A549 (cell line): ENCODE measurements at places on chromosomes 5 and 9. TPM values are rescaled to one million over a fixed set of nuclear protein-coding genes. Genes with fewer than 3 reads are reported as not detected.

DNA sequence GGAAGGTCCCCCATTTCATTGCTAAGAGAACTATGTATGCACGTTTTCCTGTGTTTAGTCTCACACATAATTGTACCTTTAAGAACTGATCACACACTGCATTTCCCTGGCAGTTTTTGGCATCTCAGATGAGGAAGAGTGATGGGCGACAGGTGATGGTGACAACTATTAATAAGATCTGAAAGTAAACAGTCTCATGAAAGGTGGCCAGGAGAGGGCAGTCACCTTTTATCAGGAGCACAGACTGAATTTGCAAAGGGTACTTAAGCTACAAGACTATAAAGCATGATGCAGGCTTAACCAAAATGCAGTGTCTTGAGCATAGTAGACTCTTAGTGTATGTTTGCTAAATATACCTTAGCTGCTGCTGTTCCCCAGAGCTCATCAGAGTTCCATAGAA is 91.5 kb downstream of the GHR start:
- DNase-seq = peak; percentile 9

DNA sequence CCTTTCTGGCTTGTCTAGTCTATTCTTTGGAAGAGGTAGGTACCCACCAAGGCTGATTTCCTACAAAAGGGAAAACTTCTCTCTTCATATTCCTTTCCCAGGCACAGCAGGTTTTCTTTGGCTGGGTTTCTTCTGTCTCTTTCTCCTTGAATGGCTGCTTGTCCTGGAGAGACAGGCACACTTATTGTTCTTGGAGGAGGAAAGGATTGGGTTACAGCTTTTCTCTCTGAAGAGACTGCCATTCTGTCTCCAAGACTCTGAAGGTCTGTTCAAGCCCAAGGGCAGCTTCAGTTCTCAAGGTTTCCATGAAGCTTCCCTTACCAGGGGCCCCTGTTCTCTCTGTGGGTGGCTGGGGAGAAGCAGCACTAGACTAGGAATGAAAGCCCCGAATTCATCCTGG is 33.9 kb downstream of the ACTBL2 start:
- no peak for DNase-seq

CFAP90 gene
- 0.17 to 0.28 TPM (median 0.28 TPM) in 3 replicates for polyA plus RNA-seq

PLAC8L1 gene
- polyA plus RNA-seq = 0.34 to 0.84 TPM (median 0.41 TPM) in 3 replicates

DNA sequence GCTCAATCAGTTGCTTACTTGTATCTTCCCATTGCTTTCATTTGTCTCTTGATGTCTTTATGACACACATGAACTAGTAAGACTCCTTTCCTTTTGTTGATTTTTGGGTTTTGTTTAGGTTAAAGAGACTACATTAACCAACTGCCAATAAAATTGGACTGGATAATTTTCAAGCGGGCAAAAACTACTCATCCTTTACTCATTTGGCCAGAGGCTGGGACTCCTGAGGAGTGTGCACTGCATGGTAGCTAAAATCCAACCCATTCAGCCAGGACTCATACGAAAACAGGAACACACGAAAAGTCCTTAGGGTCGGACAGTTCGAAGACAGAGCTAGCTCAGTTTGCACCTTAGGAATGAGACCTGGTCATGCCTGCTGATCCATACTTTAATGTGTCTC is 6.0 kb downstream of the SLC46A2 start:
- DNase-seq = no peak

GRCh38 chr9:16406526-16407225 is 463.8 kb downstream of the BNC2 start:
- DNase-seq = no peak

GRCh38 chr5:32785611-32786254 is 74.6 kb downstream of the NPR3 start:
- DNase-seq = no peak

- DNase-seq = peak; percentile 56
These were observed 46.2 kb downstream of the TENT4A start for GRCh38 chr5:6759401-6759800.

DNA sequence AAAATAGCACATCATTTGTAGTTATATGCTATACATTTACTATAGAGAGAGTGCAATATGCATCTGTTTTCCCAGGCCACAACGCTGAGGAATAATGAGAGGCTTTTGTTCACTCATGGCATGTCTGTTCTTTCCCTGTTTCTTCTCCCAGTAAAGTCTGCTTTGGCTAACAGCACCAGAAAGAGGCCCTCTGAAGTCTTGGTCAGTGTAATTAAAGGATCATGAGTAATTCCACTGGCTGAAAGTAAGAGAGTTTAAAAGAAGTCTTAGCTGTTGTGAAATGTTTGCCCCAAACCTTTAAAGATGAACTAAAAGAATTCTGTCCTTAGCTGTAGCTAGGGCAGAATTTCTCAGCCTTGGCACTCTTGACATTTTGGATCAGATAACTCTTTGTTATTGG is 228.8 kb downstream of the TLE4 start:
- no peak for DNase-seq

ECM2 gene
- polyA plus RNA-seq = 0.25 to 0.41 TPM (median 0.35 TPM) in 3 replicates

GRCh38 chr9:117777823-117778222 is 73.6 kb downstream of the TLR4 start:
- DNase-seq = no peak

ZFR gene
- polyA plus RNA-seq = 65.6 to 72.1 TPM (median 69.6 TPM) in 3 replicates

- peak; percentile 4 for DNase-seq
These were observed 411 bp upstream of the NDUFS4 start for GRCh38 chr5:53560028-53560427.

DNA sequence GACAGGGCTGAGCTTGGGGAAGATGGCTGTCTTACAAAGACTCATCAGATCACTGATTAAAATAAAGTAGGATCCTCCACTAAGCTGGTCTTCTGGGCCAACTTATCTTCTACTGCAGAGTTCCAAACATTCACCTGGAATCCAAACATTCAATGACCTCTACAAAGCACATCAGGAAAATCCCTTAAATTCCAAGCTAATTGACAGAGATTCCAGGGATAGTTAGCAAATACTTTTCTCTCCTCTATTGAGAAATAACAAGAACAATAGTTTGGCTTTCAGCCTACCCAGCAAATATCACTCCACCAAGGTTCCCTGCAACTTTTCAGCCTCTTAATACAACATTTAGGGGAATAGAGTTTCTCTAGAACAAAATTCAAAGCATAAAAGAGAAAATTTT is 140.6 kb upstream of the LIFR start:
- DNase-seq = no peak

- no peak for DNase-seq
These were observed 50.4 kb upstream of the IRX2 start for GRCh38 chr5:2801577-2802525.

LYSMD3 gene
- polyA plus RNA-seq = 9.5 to 11.1 TPM (median 10.6 TPM) in 3 replicates

DNA sequence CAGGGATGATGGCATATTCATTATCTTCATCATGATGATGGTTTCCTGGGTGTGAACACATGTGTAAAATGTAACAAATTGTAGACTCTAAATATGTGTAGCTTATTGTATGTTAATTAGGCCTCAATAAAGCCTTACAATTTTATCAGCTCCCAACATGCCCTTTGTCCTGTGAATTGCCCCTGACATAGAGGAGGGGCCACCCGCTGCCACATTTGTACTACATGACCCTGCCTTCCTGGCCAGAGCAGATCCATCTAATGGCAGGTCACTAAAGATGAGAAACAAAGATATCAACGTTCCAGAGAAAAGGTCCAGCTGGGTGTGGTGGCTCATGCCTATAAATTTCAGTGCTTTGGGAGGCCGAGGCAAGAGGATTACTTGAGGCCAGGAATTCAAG is 117.2 kb downstream of the CAAP1 start:
- DNase-seq = no peak

- no peak for DNase-seq
These were observed 9.5 kb downstream of the SH3PXD2B start for GRCh38 chr5:172444626-172445365.

HMMR gene
- polyA plus RNA-seq = 30.7 to 38.4 TPM (median 34.0 TPM) in 3 replicates

- DNase-seq = no peak
These were observed 83.9 kb downstream of the TMEM174 start for GRCh38 chr5:73256862-73257261.

DNA sequence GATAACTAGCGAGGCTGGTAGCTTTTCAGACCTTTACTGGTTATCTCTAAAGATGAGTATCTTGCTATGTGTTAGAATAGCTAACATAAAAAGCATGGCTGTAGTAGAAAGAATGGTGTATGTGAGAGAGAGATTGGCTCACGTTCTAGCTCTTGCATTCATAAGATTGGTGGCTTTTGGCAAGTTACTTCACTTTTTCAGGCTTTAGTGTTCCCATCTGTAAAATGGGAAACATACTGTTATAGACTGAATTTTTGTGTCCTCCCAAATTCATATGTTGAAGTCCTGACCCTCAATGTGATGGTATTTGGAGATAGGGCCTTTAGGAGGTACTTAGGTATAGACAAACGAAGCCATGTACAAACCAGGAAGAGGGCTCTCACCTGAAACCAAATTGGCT is 302.4 kb upstream of the KLF4 start:
- no peak for DNase-seq

NEUROG1 gene
- not detected in 3 replicates for polyA plus RNA-seq

GRCh38 chr9:91163773-91164471 is 197.8 kb downstream of the AUH start:
- no peak for DNase-seq

DNA sequence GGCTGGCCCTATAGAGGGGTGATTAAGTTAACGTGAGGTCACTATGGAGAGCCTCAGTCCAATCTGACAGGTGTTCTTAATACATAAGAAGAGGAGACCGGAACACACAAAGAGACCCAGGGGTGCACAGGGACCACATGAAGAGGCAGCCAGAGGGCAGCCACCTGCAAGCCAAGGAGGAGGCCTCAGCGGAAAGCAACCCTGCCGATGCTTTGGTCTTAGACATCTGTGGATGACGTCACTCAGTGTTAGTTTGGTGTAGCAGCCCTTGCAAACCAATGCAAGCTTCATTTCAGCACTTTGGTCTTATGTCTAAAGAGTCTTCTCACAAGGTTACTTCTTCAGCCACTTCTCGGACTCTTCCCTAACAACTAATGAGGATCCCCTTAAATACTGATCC is 47.6 kb upstream of the GRHPR start:
- no peak for DNase-seq

CCL21 gene
- not detected in 3 replicates for polyA plus RNA-seq

SYNPO gene
- 33.9 to 43.8 TPM (median 37.1 TPM) in 3 replicates for polyA plus RNA-seq

DNA sequence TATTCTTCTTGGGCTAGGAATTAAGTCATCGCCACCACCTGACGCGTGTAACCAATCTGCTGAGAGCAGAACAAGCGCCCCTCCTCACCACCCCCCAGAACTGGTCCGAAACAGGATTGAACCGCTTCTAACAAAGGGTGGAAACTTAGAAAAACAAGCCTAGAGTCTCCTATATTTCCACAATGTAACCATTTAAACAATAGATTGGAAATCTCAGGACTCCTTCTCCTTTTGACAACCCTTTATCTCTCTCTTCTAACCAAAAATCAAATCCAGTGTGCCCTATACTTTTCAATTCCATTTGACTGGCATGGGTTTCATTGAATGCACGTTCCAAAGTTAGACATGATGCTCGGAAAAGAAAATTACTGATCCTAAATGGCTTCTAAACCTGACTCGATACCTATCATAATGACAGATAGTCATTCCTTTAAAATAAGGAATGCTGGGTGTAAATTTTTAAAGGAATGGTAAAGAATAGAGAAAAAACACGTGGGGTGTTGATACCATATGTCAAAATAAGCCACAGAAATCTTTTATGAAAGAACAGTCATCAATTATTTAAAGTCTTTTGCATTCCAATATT is 1.2 kb downstream of the ARRDC3 start:
- DNase-seq = peak; percentile 65

GRCh38 chr5:80590766-80591165 is 20.7 kb upstream of the ANKRD34B start:
- DNase-seq = no peak

SARDH gene
- polyA plus RNA-seq = 0.05 TPM in 1 of 3 replicates, not detected in the others

BTNL9 gene
- polyA plus RNA-seq = 1.2 to 1.8 TPM (median 1.5 TPM) in 3 replicates

RXRA gene
- 22.0 to 23.9 TPM (median 22.5 TPM) in 3 replicates for polyA plus RNA-seq

UNC13B gene
- polyA plus RNA-seq = 9.9 to 11.0 TPM (median 11.0 TPM) in 3 replicates

DNA sequence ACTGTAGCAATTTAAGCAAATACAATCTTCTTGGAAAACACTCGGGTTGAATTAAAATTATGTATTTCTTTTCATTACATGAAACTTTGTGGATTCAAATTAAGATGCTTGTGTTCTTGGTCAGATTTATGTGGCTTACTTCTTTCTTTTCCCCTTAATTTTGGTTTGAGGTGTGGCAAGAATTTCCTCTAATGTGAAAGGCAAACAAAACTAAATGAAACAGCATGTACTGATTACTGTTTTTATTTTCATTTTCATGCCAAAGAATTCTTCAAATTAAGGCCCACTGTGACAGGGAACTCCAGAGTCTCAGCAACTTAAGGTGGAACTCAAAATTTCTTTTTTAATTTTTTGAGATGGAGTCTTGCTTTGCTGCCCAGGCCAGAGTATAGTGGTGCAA is at the start of gene OMD:
TSS of gene OMD (minus strand) at position 132 of the 400 bp plus-strand sequence. CDS start 6,913 bp downstream, outside the sequence.
- no peak for DNase-seq

DNA sequence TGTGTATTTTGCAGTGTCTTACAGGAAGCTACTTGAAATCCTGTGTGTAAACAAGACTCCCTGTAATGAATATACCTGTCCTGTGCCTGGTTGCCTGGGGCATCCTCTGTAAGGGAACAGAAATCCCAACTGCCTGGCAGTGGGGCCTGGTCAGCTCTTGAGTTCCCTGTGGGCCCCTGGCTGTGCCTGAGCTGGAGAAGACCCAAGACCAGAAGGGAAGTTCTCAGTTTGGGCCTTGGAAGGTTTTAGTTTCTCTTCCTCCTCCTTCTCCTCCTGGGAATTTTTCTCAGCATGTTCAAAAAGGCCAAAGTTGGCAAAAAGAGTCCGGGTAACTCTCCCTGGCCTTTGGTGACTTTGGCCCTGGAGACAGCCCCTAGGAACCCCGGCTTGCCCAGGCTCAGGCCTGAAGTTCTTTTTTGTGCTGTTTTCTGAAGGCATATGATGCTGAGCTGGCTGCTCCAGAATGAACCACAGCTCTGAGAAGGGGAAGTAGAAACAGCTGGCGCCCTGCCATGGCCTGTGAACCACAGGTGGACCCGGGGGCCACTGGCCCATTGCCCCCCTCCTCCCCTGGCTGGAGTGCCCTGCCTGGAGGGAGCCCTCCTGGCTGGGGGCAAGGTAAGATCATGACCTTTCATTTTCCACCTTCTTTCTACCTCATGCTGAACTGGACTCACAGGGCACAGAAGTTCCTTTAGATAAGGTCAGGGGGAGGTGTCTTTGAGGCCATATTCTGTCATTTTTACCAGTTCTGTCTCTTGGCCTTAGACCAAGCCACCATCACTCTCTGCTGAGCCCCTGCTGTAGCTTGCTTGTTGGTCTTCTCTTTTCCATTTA is 5.8 kb downstream of the TMEM268 start:
- no peak for DNase-seq

DNA sequence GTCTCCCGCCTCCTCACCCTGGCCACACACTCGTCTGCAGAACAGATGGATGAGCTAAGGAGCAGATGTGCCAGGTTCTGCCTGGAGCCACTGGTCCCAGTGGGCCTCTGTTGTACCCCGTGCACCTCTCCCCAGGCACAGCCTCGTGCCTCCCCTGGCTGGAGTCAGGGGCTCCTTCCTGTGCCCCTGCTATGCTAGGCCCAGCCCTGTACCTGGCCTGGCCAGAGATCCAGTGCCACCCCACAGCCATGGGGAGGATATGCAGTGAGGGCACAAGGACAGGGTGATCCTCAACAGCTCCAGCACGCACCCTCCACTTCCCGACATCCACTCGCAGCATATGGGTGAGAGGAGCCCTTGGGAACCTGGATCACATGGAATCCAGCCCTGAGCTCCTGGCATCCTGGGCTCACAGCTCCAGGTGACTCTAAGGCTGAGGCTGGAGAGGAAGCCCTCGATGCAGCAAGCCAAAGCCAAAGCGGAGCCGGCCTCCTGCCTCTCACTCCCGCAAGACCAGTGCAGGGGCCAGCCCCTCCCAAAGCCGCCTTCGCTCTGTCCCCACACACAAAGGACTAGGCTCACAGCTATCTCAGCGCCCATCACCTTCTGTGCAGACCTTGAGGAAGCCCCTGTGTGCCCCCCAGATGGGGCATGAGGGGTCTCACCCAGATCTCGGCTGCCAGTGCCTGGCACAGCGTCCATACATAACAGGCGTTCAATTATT is 23.7 kb upstream of the ADAMTS2 start:
- DNase-seq = no peak

GABRA6 gene
- polyA plus RNA-seq = not detected in 3 replicates
